ENCODE measurements at places on chromosomes 16 and 17.

GRCh38 chr17:80983545-80983944 lies 8.1 kb upstream of the CHMP6 start:
- ATAC-seq, result no peak

- no peak for ATAC-seq
Observed at GRCh38 chr16:29126616-29127015, 141.8 kb downstream of the LAT start.

- no peak for ATAC-seq
Observed at GRCh38 chr17:73768691-73769090, 124.4 kb upstream of the SDK2 start.

DNA sequence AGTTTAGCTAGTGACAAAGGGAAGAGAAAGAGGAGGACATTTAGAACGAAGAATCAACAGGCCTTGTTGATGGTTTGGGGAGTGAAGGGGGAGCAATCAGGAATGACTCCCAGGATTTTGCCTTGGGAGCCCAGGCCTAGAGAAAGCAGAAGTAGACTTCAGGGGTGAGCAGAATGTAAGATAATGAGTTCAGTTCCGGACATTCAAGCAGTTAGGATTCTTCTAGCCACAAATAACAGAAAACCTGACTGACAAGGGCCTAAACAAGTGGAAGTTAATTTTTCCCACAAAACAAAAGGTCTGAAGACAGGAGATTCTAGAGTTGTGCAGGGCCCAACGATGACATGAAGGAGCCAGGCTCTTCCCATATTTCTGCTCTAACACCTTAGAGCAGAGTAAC lies 45.9 kb downstream of the SKAP1 start:
- ATAC-seq, result no peak

DNA sequence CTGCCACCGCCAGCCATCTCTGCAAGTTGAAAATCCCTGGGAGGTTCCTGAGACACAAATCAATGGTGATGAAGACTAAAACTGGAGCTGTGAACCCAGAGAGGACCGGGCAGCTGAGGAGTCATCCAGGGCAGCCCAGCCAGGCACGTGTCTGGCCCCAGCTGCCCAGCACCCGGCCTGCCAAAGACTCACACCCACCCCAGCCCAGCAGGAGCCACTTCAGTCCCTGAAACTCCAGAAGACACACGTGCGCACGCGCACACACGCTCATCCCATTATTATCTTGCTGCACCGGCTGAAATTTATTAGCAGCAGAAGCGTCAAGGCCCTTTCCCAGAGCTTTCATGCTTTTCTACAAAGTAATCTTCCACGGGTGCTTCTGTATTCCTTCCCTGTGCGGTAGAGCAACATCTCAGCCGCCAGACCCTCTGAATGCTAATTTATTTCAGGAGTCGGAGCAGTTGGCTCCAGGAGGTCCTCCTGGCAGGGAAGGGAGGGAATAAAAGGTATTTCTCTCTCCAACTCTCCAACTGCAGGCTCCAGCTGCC lies 59.8 kb upstream of the RBFOX3 start:
- ATAC-seq, result no peak

- ATAC-seq, result no peak
Observed at GRCh38 chr17:56918916-56919315, 5.1 kb upstream of the TRIM25 start.

- no peak for ATAC-seq
Observed at GRCh38 chr17:76074390-76075363, at the start of gene GALR2. Gene GALR2, plus strand, starts transcription at chr17:76074781. Its CDS starts 103 bp downstream, at chr17:76074884.

DNA sequence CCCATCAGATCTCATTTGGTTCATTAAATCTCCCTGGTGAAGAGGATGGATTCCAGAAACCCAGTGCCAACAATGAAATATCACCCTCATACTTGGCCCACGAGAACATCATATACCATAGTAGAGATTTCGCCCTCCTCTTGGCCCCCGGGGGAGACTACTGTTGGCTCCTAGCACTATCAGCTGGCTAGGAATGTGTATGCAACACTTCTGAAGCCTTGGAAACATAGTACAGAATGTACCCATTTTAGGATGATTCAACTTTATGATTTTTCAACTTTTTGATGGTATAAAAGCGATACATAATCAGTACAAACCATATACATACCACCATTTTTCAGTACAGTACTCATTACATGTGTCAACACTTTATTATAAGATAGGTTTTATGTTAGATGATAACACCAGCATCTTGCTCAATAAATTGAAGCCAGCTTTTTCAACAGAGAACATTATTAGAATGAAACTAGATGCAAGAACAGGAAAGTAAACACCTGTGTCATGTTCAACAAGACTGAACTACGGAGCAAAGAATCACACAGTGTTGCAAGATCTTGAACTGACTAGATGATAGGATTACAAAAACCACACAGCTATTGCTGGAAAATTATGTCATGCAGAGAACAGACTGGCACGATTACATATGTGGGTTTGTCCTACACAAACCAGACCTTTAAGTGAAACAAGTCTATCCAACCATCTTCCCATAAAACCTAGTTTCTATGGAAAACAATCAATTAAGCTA lies 17.2 kb downstream of the RSL1D1 start:
- peak; percentile 50 for ATAC-seq

DNA sequence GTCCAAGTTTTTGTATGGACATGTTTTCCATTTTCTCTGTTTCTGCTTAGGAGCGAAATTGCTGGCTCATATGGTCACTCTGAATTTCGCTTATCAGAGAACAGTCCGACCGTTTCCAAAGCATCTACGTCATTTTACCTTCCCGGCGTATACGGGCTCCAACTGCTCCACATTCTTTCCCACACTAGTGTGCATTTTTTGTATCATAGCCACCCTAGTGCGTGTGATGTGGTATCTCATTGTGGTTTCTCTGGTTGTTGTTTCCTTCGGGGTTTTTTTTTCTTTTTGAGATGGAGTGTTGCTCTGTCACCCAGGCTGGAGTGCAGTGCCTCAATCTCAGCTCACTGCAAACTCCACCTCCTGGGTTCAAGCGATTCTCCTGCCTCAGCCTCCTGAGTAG lies 31.0 kb upstream of the BHLHA9 start:
- ATAC-seq, result no peak

DNA sequence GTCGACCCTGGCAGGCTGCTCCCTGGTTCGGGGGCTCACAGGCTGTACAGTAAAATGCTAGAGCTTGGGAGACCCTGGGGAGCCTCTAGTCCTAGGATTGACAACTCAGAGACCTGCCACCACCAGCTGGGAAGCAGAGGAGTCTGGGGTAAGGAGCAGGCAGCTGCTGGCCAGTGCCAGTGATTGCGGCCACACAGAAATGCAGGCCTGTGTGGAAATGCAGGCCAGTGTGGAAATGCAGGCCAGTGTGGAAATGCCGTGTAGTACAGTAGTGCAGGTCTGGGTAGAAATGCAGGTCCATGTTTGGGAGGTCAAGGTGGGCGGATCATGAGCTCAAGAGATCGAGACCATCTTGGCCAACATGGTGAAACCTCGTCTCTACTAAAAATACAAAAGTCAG lies 23.5 kb downstream of the SGSH start:
- ATAC-seq, result no peak

DNA sequence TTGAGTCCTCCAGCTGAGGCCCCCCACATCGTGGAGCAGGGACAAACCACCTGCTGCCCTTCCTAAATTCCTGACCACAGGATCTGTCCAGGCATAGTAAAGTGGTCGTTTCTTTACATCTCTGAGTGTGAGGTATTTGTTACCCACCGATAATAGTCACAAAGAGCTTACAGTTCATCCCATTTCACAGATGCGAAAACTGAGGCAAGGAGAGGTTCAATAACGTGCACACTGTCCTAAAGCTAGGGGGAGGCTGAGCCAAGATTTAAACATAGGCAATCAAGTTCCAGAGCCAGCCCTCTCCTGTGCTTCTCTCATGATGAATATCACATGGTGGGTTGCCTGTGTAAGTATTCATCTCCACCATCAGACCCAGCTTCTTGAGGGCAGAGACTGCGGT lies 135.4 kb downstream of the CCT6B start:
- no peak for ATAC-seq

DNA sequence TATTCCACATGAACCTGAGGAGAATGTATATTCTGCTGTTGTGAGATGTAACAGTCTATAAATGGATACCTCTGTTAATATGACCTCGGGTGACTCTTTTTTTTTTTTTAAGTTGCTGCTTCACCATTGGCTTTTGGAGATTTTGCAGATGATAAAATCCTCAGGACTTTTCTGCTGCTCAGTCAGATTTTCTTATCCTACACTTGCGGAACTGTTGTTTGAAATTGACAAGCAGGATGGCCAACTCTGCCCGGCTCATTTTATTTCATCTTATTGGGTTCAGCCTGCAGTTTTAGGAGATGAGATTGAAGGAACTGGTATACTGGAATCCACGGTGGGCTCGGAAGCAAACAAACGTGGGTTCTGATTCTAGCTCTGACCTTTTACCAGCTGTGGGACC lies 19.3 kb downstream of the IL4R start:
- no peak for ATAC-seq

GRCh38 chr16:10253409-10253808 lies 71.2 kb upstream of the GRIN2A start:
- ATAC-seq, result no peak

GRCh38 chr17:71237903-71238538 lies 882.8 kb upstream of the SOX9 start:
- peak; percentile 99 for ATAC-seq

- no peak for ATAC-seq
Observed at GRCh38 chr16:7124701-7125100, 207.9 kb upstream of the RBFOX1 start.

DNA sequence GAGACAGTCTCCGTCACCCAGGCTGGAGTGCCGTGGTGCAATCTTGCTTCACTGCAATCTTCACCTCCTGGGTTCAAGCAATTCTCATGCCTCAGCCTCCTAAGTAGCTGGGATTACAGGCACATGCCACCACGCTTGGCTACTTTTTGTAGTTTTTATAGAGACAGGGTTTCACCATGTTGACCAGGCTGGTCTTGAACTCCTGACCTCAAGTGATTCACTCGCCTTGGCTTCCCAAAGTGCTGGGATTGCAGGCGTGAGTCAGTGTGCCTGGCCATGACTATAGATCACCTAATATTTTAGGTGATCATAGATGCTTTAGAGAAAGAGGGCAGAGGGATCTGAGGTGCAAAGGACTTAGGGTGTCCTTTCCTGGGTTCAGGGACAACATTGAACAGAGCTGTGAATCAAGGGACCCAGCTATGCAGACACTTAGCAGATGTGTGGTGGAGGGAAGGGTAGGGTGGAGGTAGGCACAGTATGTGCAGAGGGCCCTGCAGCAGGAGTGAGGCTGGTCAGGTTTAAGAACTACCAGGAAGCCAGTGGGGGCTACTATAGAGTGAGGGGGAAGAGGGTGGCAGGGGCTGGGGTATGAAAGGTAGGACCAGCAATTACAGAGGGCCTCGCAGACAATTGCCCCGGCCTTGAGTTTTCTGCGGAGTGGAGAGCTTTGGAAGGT lies 116.5 kb downstream of the CMIP start:
- ATAC-seq, result peak; percentile 26

GRCh38 chr17:1643999-1644492 lies 1.5 kb downstream of the SCARF1 start:
- ATAC-seq, result no peak

DNA sequence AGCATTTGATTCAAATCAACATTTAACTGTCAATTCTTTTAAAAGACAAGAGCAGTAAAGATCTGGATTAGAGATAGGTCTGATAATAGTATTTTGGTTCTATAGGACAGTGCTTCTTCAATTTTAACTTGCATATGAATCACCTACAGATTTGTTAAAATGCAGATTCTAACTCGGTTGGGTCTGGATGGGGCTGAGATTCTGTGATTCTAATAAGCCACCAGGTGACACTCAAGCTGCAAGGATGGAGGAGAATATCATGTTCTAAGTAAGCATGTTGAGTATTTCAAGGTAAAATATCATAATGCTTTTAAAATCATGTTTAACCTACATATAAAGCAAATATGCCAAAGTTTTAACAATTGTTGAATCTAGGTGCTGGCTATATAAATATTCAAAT lies 15.8 kb downstream of the TSPOAP1 start:
- no peak for ATAC-seq

- peak; percentile 84 for ATAC-seq
Observed at GRCh38 chr17:71023249-71024030, 854.1 kb downstream of the KCNJ2 start.
